ENCODE measurements at places on chromosomes 2 and 18.

- DNase-seq, result no peak
Observed at GRCh38 chr2:191266201-191266600, 21.0 kb downstream of the MYO1B start.

DNA sequence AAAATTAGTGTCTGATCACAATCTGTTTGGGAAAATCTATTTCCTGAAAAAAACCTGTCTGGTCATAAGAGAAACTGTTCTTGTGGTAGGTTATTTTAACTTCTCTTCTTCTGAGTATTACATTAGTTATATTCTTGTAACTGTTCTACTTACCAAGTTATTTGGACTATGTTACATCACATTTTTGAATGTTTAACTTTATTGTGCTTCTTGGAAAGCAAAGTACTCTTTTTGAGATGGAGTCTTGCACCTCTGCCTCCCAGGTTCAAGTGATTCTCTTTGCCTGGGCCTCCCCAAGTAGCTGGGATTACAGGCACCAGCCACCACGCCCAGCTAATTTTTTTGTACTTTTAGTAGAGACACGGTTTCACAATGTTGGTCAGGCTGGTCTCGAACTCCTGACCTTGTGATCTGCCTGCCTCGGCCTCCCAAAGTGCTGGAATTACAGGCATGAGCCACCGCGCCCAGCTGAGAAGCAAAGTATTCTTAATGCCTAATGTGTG, 39.4 kb downstream of the AFTPH start:
- no peak for DNase-seq

- DNase-seq, result no peak
Observed at GRCh38 chr18:404061-404636, 96.4 kb downstream of the COLEC12 start.

- no peak for DNase-seq
Observed at GRCh38 chr2:102585847-102586404, 33.4 kb upstream of the SLC9A2 start.

- DNase-seq, result no peak
Observed at GRCh38 chr2:19425419-19425818, 67.0 kb upstream of the OSR1 start.

GRCh38 chr2:226652369-226652768, 147.3 kb downstream of the IRS1 start:
- DNase-seq, result no peak

- DNase-seq, result no peak
Observed at GRCh38 chr2:20676353-20677215, 9.6 kb downstream of the GDF7 start.

GRCh38 chr18:73954268-73954667, 193.4 kb downstream of the FBXO15 start:
- DNase-seq, result no peak

DNA sequence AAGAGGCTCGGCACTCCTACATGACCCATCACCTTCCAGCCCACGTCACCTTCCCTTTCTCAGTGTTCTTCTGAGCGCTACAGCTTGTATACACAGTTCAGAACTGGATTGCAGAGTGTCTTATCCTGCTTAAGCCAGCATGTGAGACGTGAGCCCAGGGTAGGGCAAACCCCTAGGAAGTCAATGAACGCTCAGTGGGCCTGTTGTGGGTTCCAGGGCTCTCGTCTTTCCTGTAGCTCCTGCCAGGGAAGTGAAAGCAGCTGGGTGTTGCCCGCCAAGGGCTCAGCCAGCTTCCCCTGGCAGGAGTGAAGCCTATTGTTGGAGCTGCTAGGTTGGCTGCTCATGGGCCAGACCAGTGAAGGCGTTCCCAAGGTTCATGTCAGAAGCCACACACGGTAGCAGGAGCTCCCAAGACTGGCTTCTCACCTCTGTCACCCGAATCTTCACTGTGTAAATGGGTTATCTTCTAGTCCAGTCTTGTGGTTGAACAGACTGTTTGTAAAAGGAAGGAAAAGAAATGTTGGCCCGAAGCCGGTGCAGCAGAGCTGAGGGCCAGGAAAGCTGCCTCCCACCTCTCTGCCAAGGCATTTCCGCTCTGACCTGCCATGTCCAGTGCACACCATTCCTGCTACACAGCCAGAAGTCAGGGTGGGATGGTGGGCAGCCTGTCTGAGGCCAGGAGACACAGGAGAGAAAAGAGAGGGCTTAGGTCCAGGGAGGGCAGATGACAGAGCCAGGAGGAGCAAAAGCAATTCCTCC, 69.6 kb upstream of the RMDN2 start:
- no peak for DNase-seq

- DNase-seq, result no peak
Observed at GRCh38 chr2:82525744-82526143, 1933.3 kb downstream of the SUCLG1 start.

DNA sequence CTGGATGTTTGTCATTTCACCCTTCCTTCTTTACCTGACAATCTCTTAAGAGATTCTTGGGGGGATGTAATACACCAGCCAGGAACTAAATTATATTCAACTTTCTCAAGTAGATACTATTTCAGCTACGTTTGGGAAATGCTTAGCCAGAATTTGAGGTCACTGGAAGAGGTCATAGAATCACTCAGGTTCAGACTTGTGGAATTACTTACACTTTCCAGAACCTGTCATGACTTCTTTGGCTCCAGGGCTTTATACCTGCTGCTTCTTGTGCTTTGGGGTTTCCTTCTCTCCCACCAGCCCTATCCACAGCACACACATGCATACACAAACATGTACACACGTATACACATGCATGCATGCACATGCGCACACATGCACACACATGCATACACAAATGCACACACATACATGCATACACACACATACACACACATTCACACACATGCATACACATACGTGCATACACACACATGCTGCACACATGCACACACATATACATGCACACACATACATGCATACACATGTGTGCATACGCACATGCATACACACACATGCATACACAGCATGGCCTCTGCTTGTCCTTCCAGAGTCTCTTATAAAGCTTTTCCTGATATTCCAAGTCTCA, 23.5 kb upstream of the ANXA4 start:
- no peak for DNase-seq

DNA sequence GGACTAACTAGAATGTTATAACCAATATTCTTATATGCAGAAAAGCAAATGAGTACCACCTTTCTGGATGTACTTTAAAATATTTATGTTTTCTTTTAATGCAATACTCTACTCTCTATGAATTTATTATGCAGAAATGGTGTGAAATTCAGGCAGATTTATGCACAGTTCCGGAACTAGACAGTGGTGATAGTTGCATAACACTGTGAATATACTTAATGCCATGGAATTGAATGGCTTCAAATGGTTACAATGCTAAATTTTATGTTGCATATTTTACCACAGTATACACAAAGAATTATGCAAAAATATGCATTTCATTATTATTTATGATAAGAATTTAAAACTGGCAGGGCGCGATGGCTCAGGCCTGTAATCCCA, 287.8 kb upstream of the FN1 start:
- DNase-seq, result no peak

GRCh38 chr2:220123751-220124150, 496.3 kb downstream of the SLC4A3 start:
- DNase-seq, result no peak

DNA sequence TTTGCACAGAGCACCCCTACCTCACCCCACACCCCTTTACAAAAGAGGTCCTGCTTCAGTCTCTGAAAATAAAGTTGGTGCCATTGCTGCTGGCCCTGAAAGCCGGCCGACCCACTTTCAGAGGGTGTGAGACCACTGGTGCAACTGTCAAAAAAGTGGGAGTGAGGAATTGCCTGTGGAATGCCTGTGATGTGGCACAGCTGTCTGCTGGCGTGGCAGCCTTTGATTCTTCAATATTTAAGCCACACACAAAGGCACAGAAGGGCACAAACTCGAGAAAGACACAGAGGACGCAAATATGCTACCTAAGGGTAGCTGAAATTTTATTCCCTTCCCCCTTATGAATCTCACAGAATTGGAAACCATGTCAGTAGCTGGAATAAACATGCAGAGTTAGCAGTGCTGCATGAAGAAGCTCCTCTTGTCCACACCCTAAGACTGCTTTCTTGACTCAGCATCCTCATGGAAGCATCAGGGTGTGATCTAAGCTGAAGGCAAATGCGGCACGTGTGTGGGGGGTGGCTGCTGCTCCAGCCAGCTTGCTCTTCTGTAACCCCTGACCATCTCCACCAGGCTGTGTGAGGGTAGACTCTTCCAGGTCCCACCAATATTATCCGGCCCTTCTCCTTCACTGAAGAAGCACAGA, 92.3 kb downstream of the CELF4 start:
- no peak for DNase-seq

DNA sequence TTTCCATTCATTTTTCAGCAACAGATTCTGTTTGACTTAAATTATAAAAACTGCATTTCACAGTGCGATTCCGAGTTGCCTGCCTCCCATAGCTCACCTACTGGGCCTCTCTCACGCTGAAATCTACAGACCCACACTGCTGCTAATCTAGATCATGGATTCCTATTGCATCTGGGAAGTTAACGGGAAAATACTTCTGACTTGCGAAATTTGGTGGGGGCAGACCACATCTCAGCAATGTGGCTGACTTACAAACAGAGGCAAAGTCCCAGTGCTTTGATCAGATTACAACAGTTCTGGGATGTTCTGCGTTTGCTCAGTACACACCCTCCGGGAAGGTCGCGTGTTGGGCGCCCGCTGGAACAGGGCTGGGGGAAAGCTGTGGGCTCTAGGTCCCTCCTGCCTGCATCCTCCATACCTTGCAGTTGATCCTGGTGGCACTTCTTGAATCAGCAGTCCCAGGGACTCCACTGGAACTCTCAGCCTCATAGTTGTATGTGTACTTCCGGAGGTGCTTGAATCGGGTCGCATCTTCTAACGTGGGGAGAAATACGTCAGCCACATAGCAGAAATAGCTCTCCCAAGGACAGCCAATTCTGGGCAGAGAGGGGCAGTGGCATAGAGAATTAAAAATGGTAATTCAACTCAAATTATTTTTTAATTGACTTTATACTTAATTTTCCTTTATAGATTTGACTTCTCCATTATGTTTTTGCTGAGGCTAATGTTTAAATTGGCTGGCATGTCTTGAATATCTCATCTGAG, 1.7 kb downstream of the APOB start:
- DNase-seq, result no peak

DNA sequence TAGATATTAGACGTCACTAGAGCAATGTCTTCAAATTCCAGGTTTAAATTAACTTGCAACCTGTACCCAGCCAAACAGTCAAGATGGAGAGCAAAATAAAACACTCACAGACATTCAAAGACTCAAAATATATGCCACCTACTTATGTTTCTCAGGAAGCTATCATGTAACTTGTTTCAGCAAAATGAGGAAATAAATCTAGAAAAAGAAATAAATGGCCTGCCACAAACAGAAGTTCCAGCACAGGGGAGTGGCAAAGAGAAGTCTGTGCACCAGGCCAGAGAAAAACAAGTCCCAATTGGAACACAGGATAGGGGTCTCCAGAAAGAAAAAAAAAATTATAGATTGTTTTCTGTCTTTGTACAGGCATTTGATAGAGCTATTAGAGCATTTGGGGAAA, 96.7 kb downstream of the LRP2 start:
- no peak for DNase-seq

DNA sequence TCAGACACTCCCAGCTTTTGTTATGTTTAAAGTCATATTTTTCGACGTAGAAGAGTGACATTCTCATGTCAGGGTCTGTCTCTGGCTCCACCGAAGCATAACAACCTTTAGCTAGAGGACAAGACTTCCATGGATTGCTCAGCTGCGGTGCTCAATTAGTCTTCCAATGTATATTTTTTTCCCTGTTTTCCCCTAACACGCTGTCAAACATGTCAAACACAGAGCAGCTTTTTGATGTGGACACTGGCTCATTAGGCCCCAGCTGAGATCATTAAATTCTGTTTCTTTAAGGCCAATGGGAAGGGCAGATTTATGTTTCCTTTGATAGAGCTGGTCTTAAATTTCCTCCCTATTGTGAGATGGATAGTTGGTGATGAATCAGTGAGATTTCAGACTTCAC, 525.4 kb downstream of the PIK3C3 start:
- DNase-seq, result no peak

DNA sequence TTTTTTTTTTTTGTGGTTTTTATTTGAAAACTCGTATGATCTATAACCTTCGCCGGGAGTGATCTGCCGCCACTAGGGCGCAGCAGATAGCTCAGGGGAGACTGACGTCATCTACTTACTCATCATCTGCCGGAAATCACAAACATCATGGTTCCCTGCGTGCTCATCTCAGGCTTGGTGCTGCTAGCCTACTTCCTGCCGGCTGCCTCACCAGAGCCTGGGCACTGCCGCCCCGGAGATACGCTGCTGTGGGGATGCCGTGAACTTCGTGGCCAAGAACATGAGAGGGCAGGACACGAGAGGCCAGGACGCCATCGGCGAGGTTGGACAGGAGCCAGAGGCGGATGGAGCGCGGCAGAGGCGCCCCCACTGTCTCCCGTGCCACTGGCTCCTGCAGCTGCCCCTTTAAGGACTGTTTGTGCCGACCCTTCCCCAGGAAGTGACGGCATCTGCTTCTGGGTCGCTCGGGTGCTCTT, 68.8 kb downstream of the DOK6 start:
- DNase-seq, result peak; percentile 62

DNA sequence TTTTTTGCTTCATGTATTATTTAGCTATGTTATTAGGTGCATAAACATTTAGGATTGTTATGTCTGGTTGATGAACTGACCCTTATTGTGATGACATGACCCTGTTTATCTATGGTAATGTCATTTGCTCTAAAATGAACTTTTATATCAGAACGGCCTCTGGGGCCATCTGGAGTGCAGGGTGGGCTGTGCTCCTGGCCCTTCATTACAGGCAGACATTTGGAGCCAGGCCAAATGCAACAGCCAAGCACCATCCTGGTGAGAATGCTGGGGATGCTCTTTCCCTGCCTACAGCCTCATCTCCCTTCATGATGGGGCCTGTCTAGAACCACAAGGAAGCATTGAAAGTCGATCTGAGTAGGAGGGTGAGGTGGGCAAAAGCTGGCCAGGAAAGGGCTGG, 38.0 kb downstream of the HJURP start:
- no peak for DNase-seq

- DNase-seq, result no peak
Observed at GRCh38 chr18:10064267-10064666, 150.5 kb downstream of the VAPA start.

- no peak for DNase-seq
Observed at GRCh38 chr2:195606179-195606578, 50.8 kb upstream of the SLC39A10 start.

GRCh38 chr2:230682546-230682945, 30.1 kb upstream of the CAB39 start:
- no peak for DNase-seq
